ENCODE measurements at places on chromosomes 1 and 21.

DNA sequence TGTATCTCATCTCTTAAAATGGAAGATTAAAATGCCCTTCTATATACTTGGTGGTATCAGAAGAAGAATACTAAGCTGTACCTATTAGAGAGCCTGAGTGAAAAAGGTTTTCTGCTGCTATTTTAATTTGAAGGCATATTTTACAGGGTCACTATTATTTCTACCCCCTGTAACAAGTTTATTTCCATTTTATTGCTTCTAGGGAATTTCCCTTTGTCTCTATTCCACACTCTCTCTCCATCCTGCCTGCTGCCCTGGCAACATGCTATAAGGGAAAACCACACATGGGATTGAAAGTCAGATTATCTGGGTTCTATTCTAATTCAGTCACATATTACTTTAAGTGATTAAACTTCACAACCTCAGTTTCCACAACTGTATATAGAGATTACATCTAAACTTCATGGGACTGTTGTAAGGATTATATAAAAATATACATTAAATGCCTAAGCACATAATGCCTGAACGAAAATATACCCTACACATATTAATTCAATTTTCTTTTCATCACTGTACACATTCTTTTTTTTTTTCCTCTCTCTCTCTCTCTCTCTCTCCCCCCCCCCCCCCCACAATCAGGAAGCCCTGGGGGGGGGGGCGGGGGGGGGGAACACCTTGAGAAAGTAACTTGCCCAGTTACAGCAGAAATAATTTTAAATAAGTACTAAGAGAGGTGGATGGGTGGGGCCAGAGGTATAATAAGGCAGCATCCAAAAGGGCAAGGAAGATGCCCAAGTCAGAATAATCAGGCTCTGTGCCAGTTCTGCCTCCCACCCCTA, 51.5 kb downstream of the LUZP1 start:
- DNase-seq, result no peak

- no peak for DNase-seq
These were observed 144.5 kb downstream of the AKT3 start for GRCh38 chr1:243705585-243705984.

DNA sequence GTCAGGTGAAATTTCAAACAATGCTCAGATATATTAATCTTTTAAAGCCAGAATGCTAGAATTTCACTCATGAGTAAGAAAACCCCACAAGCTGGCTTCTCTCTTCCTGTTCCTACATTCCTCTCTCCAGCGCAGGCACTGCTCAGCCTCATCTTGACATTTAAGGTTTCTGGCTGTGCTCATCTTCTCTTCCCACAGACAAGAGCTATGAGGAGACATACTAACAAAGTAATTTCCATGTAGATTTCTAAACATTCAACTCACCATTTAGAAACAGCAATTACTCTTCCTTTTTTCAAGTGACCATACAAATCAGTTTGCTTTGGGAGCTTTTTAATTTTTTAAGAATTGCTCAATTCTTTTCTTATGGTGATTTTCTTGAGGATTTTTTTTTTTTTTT, 7.8 kb upstream of the LRRC8D start:
- DNase-seq, result no peak

- no peak for DNase-seq
These were observed 183.5 kb downstream of the CDC42BPA start for GRCh38 chr1:227134686-227135314.

DNA sequence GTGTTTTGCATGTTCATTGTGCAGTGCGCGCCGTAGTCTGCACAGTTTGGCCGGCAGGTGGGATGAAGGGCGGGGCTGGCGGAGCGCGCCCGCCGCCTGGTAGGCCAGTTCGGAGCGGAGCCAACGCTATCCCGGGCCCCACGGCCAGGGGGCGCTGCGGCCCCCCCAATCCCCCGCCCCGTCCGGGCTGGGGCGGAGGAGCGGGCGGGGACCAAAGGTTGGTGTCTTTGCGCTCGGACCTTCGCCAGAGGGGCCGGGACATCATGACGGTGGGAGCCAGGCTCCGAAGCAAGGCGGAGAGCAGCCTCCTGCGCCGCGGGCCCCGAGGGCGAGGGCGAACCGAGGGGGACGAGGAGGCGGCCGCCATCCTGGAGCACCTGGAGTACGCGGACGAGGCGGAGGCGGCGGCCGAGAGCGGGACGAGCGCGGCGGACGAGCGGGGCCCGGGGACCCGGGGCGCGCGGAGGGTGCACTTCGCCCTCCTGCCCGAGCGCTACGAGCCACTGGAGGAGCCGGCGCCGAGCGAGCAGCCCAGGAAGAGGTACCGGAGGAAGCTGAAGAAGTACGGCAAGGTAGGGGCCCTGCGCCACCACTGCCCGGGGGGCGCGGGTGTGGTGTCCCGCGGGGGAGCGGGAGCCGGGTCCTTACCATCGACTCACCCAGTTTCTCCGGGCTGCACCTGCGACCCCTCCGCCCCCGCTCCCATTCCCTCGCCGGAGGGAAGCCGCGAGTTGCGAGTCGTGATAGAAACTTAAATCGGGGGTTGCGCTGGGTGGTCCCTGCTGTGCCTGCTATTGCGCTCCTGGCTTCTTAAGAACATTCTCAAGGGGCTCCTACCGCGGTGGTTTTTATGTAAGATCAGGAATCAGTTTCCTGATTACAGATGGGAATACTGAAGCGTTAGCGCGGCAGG, at the start of gene C1orf115:
TSS of gene C1orf115 (plus strand) at position 224 of the 913 bp plus-strand sequence. CDS start at position 264, 40 bp downstream.
- DNase-seq, result peak; percentile 84

DNA sequence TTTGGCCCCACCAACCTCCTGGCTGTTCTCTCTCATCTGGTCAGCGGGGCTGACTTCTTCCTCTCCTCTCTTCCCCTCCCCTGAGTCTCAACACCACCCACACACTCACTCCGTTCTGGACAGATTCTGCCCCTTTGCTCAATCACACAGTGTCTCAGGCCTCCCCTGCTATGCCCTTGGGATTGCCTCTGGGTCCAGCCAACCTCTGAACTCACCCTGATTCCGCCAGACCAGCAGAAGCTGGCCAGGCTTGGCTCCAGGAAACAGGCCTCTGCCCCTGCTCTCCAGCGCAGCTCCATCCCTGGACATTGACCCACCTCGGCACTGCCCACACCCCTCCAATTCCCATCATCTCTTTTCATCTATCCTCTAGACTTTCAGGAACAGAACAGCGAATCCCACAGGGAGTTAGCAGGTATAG, 22.1 kb downstream of the AHDC1 start:
- DNase-seq, result no peak

DNA sequence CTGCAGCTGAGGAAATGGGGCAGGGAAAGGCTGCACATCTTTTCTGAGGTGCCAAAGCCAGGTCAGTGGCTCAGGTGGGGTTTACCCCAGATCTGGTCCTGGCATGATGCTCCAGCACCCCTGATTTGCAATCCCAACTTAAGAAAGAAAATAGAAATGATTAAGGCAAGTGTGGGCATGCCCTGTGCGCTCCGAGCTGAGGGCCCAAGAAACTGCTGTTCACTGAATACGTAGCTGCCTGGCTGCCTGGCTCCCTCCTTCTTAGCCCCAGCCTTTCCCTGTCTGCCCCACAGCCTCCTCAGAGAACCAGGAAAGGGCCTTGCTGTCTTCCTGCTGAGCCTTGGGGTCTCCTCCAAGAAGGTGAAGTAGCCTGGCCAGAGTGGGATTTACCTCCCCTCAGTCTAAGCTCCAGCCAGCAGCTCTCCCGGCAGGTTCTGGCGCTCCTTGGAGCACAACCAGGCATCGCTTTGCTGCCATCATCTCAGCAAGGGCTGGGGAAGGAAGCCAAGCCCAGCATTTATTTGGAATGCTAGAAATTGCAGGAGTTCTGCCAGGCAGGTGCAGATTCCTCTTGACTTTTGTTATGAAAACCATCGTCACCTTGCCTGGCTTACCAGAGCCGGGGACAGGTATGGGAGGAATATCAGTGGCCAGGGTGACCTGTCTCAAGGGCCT, 51.3 kb upstream of the SELENON start:
- no peak for DNase-seq

GRCh38 chr1:81574408-81574807, 226.3 kb upstream of the ADGRL2 start:
- no peak for DNase-seq

DNA sequence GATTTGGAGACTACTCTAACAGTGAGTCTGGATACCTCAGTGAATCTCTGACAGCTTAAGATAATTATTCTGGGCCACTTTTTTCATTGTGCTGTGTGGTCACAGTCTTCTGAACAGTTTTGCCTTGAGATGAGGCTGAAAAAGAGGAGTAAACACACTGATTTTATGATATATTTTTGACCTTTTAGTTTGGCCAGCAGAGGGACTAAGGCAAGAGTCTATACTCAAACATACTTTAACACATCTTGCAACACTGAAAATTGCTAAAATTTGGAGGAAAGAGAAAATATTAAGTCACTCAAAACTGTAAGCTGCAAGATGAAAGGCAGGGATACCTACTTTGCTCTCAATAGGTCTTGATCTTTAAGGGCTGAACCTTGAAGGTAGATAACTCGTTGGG, 182.7 kb downstream of the KCNT2 start:
- no peak for DNase-seq

DNA sequence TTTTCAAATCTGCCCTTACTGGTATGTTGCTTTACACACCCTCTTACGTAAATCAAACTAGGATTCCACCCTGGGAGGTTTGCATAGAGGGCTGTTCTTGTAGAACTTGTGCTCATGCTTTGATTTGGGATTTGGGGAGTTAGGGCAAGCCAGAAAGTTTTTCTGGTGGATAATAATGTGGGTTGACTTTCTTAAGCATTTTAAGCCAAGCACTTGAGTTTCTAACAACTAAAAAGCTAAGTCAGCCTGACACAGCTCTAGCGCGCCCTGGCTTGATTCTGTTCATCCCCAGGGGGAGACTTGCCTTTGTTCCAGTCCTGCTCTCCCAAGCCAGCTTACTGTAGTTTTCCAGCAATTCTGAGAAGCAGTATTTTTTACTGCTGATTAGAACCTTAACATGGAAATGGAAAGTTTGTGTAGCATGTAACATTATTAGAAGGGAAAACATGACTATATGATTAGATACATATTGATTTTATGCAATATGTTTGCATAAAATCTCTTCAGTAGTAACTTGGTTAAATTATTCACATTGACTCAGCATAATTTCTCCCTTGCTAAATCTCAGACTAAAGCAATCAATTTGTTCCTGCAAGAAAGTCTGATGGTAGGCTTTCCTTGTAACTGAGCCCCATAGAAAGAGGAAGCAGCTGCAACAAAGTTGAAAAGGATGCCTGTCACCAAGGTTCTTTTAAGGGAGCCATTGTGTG, 11.0 kb upstream of the PGD start:
- no peak for DNase-seq

- DNase-seq, result no peak
These were observed 14.8 kb downstream of the SIM2 start for GRCh38 chr21:36713746-36714145.

DNA sequence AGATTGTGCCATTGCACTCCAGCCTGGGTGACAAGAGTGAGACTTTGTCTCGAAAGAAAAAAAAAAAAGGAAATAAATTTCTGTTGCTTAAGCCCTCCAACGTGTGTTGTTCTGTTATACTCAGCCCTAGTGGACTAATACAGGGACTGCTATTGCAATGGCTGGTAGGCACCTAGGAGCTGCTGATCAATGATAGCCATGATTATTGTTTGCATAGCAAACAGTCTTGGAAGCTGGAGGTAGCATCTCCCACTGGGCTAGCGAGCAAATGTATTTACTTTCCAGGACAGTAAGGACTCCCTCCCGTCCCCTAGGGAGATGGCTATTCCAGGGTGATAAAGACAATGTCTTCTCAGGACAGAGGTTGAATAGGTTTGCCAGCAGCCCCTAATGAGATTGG, 13.5 kb upstream of the TNFRSF8 start:
- DNase-seq, result peak; percentile 8

DNA sequence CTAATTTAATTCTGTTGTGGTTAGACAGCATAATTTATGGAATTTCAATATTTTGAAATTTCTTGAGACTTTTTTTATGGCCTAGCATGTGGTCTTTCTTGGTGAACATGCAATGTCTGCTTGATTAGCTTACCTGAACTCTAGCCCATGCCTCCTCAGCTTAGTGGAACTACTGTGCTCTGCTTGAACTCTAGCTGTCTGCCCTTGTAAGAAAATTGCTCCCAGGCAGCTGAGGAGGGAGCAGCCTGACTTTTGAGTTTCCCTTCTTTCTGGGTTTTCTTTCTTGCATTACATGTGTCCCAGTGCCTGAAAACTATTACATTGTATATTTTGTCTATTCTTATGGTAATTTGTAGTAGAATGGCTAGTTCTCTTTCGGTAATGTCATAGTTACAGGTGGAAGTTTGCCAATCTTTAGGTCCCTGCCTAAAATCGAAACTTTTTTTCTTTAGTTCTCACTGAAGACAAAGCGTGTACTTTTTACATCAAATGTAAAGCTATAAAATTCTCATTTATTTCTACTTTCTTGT, 105.3 kb downstream of the MAST2 start:
- no peak for DNase-seq

- no peak for DNase-seq
These were observed 93.5 kb downstream of the MRPL39 start for GRCh38 chr21:25513810-25514209.

- no peak for DNase-seq
These were observed 1.8 kb downstream of the BTG3 start for GRCh38 chr21:17610911-17611310.

DNA sequence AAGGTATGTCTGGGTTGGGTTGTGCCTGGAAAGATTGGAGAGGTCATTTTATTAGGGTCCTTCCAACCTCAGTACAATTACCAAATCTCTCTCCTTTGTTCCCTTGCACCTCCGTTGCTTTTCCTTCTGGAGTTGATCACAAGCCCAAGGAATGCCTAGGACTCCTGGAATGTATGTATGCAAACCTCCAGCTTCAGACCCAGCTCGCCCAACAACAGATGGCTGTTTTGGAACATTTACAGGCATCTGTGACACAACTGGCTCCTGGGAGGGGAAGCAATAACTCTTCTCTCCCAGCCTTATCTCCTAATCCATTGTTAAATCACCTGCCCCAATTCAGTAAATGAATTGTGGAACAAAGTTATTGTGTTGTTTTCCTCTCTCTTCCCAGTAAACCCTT, 8.3 kb downstream of the TSACC start:
- no peak for DNase-seq

GRCh38 chr1:74343216-74343615, 108.0 kb downstream of the TNNI3K start:
- no peak for DNase-seq

DNA sequence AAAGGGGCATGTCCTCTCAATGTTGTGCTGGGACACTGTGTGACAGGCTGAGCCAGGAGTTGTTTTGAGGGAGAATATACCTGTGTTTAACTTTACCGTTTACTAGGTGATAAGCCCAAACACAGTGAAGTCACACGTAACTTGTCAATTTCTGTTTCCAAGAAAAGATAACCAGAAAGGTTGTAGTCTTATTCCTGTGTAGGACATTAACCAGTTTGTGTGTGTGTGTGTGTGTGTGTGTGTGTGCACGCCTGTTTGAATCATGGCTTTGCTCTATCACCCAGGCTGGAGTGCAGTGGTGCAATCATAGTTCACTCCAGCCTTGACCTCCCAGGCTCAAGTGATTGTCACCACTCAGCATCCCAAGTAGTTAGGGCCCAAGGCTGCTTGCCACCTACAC, 83.6 kb downstream of the MRPS6 start:
- DNase-seq, result no peak

DNA sequence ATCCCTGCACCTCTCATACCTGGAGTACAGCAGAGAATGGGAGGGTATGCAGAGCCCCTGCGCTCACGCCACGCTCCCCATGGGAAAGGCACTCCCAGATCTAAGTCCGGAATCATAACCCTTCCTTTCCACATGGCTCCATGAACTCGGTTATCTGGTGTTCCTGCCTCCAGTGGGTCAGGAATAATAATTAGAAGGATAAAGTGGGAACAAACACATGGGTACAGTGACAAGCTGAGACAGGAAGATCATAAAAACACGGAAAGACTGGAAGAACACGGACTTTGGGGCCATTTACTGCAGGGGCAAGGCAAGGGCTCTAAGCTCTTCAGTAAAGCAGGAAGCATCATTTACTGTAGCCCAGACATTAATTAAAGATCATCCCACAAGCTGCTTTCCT, 48.6 kb downstream of the FOXO6 start:
- no peak for DNase-seq

Data from NCI-H526 (cell line).